ENCODE measurements at places on chromosomes 6 and 20.

DNA sequence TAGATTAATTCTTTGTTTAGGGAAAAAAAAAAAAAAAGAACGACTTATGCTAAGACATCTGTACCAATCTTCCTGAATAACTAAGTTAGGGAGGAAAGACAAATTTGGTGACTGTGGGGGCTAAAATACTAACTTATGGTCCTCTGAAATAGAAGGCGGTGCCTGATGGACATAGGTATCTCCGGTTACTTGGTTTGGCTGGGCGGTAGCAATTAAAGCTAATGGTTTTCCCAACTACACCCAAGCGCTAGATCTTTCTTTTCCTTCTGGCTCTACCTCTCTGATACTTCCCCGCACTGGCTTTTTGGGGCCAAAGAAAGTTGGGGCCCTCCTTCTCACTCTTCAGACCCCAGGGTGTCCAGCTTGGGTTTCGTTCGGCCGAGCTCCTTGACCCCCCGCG lies 1.0 kb upstream of the RBM24 start:
- no peak for DNase-seq

DNA sequence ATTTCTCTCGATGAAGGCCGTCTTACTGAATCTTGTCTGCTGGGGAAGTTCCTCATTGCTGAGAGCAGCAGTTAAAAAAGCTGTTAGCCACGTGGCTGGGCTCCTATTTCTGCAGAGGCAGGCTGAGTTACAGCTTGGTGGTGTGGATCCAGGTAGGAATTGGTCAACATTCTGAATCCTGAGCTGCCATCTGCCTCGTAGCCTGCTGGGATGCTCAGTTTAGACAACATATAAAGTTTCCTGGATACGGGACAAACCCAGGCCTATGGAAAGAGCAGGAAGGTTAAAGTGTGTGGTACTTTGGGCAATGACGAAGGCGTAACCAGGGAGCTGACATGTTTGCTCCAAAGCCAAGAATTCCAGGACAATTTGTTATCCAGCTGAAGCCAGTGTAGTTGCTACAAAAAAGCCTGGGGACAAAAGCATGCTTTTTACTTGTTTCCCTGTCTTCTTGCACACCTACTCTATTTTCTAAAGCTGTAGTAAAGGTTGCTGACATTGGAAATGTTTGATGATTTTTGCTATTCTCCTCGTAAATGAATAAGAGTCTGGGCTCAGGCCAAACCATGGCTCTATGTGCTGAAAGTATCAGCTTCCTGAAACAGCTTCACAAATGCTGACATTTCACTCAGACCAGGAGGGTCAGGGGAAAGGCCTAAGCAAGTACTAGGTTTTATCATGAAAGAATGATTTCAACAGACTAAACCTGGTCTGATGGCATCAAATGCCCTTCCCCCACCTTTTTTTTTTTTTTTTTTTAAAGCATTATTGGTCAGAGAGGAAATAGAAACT lies 12.4 kb upstream of the MYLK2 start:
- no peak for DNase-seq

- DNase-seq = no peak
Measured at GRCh38 chr6:47180633-47181032, 129.1 kb downstream of the TNFRSF21 start.

DNA sequence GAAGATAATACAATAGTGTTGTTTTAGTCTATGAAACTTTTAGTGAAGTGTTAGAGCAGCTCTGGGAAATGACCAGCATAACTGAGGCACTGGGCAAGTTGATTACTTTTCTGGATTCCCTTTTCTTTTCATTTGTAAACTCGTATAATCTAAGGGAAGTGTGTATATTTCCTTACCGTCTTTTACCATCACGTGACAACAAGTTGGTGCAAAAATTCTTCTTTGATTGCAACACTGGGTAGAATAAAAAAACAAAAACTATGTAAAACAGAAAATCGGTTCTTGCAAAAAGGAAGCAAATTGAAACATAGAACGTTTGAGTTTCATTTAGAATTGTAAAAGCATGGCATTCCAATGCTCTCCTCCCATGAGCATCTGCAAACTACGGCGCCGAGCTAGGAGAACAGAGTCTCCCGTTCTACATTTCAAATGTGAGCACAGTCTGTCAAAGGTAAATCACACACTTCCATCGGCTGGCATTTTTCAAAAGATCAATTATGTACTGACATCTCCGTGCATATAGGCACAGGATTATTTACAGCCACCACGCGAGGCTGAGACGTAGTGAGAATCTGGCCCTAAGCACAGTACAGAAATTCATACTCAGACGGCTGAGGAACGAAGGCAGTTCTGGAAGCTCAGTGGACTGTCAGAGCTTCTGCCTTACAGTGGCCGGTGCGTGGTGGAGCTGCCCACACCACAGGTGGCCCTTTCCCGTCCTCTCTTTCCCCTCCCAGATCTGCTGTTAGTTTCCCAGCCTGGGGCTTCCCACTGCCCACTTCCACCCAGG lies 314.0 kb downstream of the BMP7 start:
- no peak for DNase-seq

DNA sequence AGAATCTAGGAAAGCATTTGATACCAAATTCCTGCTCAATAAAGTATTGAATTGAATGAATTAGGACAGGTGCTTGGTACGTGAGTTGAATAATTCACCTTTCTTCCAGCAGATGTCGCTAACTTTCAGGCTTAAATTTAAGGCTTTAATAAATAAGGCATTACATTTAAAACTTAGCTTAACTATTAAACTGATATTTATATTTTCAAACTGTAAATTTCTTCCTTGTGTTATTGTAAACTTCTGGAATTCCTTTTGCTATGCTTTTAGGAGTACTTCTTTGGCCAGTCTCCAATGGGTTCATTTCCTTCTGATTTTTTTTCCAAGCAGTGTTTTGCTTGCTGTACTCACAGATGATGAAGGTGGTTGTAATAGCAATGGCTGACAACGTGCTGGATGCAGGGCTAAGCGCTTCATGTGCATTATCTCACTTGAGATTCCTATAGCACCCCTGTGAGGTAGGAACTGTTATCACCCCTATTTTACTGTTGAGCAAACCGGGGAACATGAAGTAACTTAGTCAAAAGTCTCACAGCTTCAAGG lies 71.3 kb upstream of the SLC2A12 start:
- peak; percentile 28 for DNase-seq

DNA sequence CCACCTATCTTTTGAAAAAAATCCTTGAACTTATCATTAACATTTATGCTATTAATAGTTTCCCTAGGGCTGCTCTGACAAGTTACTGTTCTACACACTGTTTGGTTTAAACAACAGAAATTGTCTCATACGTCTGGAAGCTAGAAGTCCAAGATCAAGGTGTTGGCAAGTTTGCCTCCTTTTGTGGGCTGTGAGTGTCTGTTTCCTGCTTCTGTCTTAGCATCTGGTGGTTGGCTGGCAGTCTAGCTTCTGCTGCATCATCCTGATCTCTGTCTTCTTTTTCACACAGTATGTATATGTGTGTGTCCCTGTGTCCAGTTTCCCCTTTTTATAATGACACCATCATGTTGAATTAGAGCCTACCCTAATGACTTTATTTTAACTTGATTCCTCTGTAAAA lies 154.8 kb downstream of the RPS12 start:
- DNase-seq = no peak

GRCh38 chr6:15841937-15842726 lies 179.3 kb upstream of the DTNBP1 start:
- DNase-seq = no peak

DNA sequence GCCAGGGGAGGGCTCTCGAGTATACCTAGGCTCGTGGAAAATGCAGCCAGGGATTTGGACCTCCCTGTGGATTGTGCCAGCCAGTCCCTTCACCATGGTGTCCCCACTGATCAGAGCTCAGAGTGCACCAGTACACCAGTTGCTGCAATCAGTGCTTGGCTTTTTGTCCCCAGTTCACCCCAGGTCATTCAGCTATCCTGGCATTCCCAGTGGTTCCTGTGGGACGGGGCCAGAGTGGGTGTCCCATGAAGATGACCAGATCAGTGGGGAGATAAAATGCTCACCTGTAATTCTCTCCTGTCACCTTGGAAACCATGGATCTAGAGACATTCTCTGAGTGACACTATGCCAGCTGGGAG lies 23.8 kb downstream of the MAS1 start:
- DNase-seq = no peak

DNA sequence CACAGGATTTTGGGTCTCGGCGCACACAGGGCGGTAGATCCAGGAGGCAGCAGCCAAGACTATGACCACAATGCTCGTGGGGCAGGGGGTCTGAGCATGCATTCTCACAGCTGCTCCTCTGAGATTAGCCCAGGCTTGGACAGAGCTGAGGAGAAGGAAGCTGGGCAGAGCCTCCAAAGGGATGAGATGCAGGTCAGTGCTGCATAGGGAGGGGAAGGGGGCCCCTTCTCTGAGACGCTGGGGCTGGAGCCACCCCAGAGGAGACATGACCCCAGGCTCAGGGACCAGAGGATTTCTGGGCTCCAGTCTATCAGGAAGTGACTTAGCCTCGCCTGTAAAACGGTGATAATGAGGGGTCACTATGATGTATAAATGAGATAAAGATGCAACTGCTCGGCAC lies 93.9 kb downstream of the BFSP1 start:
- DNase-seq = no peak

- DNase-seq = no peak
Measured at GRCh38 chr20:46178891-46179290, 60.8 kb downstream of the CD40 start.

DNA sequence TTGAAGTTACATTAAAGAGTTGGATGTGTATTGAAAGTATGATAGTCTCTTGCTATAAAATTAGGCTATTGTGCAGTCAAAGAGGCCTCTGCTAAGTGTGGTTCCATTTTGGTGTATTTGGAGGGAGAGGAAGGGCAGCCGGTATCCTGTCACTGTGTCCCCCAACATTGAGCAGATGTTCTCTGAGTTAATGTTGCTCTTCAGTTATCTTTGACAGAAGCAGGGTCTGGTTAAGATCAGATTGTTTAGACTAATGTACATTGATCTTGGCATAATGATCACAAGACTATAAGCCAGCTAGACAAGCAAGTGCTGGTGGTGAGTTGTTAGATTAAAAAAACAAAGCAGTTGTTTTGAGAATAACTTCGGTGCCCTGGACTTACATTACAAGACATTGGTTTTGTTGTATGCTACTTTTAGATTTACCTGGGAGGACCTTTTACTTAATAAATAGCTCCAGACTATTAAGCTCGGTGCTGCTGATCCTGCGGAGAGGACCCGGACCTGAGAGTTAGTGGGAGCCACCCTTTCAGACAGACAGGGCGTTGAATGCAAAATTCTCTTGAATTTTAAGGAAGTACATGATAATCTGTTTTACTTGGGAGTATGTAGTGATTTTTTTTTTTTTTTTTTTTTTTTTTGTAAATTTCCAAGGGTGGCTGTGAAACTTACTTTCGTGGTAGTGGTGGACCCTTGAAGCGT lies 97.8 kb downstream of the JARID2 start:
- DNase-seq = no peak

DNA sequence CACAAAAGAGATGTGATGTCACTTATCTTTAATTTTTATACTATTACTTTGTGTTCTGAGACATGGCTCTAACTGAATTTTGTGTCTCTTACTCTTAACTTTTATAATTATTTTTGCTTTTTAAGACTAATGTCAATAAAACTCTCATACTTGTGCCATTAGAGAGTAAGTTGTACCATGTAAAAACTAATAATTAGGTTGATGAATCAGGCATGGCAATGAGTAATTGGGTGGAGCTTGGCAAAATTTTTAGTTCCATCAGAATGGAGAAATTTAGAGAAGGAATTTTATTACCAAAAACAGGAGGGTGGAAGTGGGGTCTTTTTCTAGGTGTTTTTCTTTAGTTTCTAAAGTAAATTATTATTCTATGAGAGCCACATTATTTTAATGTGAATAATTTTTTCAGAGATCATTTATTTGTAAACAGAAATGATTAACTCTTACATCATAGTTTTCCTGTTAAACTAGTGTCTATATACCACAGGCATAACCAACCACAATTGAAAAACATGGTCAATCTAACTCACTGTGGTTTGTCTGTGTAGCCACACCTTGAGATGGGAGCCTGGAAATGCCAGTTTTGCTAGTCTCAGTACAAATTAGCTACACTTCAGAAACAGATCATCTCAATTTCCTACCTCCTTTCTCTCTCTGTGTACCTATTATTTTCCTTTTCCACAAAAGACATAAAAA lies 51.8 kb downstream of the ELOVL4 start:
- no peak for DNase-seq

DNA sequence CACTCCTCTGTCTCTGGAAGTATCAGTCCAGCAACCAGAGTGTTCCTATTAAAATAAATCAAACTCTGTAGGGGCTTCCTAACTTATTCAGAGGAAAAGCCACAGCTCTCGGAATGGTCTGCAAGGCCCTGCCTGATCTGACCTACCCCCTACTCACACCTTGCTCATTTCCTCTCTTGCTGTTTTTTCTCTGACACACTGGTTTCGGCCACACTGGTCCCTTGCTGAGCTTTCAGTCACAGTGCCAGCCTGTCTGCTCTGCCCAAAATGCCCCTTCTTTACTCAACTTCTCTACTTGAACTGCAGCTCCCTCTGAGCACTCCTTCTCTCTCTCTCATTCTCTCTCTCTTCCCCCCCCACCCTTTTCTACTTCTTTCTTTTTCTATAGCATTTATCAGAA lies 430.2 kb downstream of the UTRN start:
- no peak for DNase-seq

DNA sequence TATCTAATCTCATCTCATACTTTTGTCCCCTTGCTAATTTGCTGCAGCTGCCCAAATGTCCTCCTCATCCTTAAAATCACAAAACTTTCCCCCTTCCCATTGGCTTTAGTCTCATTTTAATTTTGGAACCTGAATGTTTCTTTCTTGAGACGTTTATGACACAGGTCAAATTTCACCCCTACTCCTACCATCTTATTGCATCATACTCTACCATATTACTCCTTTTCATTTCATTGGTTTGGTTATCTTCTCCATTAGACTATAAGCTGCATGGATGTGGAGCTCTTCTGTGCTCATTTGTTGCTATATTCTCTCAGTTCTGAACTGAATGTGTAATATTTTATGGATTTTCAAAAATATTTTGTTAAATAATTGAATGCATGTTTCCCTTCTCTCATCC lies 688.6 kb downstream of the CBLN4 start:
- DNase-seq = no peak

- DNase-seq = no peak
Measured at GRCh38 chr20:46416421-46416820, 10.0 kb upstream of the ELMO2 start.

- no peak for DNase-seq
Measured at GRCh38 chr20:60934724-60935123, 317.3 kb upstream of the CDH4 start.

- no peak for DNase-seq
Measured at GRCh38 chr20:56299362-56299761, 50.8 kb downstream of the MC3R start.

DNA sequence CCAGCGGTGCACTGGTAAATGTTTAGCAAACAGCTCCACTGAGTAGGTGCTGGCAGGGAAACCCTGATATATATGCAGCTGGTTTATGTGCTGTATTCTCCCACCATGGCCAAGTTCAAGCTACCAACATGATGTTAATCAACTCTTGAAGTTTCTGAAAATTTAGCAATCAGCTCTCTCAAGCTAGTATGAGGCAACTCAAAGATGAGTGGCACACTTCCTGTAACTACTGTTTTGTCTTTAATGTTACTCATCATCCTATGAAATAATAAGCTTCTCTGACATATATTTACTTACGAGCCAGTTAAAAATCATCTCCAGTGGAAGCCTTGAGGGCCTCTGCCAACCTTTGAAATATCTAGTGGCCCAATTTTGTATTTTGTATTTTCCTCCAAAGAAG lies 54.7 kb downstream of the TRMT6 start:
- DNase-seq = no peak

Data from central memory CD4-positive, alpha-beta T cell (primary cell).